ENCODE measurements at places on chromosomes 3 and 15.

DNA sequence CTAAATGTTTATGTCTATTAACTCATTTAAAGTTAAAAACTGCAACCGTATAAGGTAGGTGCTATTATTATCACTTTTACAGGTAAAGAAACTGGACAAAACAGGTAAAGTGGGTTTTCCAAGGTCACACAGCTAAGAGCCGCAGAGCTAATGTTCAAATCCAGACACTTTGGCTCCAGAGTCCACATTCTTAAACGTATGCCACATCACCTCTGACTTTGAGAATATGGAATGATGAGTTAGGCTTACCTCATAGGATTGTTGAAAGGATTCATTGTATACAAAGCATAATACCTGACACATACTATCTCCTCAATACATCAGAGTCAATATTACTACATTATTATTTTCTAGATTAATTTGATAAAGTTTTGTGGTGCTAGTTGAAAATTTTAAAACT, 240.9 kb upstream of the STT3B start:
- no peak for DNase-seq

- DNase-seq, result no peak
Measured at GRCh38 chr15:85000189-85000864, 18.7 kb downstream of the PDE8A start.

- no peak for DNase-seq
Measured at GRCh38 chr15:77430213-77430612, 9.5 kb downstream of the HMG20A start.

DNA sequence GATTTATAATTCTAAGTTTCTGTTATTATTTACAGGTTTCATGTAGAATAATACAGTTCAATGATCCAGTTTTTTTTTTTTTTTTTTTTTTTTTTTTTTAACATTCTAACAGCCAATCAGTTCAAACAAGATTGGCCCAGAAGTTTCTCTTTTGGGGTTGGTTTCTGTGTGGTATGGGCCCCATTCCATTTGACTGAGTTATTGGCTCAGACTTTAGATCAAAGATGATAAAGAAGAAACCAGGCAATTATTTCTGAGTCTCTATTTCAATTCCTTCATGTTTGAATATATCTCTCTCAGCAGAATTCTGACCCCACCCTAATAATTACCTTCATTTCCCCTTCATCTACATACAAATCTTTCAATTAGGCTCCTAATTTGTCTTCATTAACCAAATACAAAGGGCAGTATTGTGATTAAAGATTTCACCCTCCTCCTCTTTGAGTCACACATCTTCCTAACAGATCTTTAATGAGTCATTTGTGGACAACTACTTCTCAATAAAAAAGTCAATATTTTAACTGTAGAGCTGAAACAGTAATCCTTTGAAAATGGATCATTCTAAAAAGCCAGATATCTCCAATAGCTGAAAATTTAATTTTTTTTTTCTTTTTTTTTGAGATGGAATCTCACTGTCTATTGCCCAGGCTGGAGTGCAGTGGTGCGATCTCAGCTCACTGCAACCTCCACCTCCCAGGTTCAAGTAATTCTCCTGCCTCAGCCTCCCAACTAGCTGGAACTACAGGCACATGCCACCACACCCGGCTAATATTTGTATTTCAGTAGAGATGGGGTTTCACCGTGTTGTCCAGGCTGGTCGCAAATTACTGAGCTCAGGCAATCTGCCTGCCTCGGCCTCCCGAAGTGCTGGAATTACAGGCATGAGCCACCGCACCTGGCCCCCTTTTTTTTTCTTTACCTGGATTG, 878.8 kb downstream of the NAALADL2 start:
- peak; percentile 47 for DNase-seq

DNA sequence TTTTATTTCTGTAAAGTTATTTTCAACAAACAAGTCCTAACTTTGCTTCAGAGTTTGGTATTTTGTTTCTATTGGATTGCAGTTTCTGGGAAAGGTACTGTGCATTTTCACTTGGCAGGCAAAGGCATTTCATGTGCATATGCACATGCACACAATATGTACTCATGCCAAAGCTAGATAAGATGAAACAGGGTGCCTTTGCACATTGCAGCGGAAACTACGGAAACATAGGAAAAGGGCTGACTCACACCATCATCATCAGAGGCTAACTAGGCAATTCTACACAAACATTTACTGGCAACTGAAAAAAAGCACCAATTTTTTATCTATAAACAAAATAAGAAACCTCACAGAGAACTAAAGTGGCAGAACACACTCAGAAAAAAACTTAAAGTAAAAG, 550.6 kb upstream of the NECTIN3 start:
- no peak for DNase-seq

- no peak for DNase-seq
Measured at GRCh38 chr15:91839867-91840266, 13.6 kb upstream of the SLCO3A1 start.

GRCh38 chr15:65777053-65777452, 15.0 kb downstream of the DENND4A start:
- DNase-seq, result no peak

DNA sequence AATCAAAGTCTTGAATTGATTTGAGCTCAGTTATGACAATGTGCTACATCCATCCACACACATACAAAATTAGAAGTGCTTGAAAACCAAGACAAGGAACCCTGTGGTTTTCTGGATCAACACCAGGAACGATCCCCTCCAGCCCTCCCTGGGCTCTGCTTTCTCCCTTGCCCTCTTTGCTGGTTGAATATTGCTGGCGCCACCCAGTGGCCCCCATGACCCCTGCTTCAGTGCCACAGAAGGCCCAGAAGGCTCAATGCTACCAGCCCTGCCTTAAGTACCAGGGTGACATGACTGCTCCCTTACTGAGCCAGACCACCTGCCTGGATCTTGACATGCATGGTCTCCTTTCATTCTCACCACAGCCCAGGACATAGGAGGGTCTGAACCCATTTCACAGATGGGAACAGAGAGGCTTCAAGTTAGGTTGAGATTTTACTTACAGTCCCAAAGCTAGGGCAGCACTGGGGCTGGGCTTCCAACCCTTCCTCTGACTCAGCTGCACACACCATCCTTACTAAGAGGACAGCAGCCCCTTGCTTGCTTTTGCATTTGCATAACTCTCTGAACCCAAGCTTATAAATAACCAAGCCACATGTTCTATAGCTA, 15.0 kb downstream of the IL12A start:
- peak; percentile 67 for DNase-seq

- no peak for DNase-seq
Measured at GRCh38 chr3:72641684-72642083, 206.6 kb downstream of the SHQ1 start.

DNA sequence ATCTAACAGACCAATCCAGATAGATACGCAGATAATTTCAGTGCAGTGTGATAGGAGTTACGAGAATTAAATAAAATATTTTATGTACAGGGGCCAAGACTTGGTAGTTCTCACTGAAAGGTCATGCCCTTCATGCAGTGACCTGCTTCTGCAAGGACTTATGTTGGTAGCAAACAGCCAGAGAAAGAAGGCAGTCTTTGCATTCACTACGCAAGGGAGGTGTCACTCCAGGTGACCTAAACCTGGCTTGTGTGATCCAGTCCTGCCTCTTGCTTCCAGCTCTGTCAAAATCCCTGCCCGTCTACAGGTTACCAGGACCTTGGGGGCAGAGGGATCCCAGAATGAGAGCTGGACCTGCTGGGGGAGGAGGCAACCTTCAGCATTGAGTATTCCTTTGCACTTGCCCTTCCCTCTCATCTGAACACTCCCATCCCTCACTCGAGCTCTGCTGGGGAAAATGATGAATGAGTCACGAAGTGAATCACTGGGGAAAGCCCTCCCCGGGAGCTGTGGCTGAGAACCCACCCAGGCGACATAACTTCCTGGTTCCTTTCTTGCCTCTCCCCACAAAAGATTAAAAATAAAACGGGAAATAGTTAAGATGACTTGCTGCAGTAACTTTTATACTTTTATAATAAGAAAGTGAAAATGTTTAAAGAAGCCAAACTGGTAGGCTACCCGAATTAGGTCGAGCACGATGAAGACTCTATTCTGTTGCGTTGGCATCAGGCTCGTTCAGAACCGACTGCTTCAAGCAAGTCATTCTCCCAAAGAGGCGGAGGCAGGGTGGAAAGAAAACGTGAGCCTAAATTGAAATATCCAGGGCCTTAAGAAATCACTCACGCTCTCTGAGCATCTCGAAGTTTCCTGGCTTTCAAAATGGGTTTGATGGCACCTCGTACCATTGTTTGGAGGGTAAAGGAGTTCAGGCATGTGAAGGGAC, 216.1 kb downstream of the SLCO3A1 start:
- peak; percentile 76 for DNase-seq

- DNase-seq, result peak; percentile 73
Measured at GRCh38 chr15:73683777-73684580, at the start of gene CD276. Gene CD276 (plus strand): TSS chr15:73684383. CDS start chr15:73699640, 15,257 bp downstream.

DNA sequence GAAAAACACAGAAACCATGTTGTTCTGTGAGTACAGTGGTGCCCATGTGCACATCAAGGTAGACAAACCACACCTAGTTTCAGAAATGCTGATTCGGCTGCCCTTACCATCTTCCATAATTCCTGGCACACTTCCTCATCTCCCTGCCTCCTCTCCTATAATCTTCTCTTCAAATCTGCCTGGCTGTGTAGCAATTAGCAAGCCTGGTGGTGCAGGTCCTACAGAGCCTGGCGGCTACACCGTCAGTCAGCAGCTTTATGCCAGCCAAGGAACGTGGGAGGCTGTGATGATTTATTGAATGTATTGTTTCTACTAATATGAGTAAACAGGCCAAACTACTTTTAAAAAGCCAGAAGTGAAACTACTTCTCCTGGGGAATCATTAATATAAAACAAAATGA, 106.8 kb downstream of the SEMA6D start:
- no peak for DNase-seq

GRCh38 chr15:98881526-98882520, 125.8 kb downstream of the PGPEP1L start:
- DNase-seq, result peak; percentile 64

DNA sequence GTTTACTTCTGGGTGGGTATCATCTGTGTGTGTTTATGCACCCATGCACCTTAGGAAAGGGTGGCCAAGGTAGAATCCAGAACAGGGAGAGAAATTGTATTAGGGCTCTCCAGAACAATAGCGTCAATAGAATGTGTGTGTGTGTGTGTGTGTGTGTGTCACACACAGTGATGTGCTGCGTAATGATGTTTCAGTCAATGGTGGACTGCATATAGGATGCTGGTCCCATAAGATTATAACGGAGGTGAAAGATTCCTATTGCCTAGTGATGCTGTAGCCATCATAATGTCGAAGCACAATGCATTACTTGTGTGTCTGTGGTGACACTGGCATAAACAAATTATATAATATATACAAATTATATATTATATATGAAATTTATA, 69.3 kb upstream of the PRR23C start:
- DNase-seq, result no peak

DNA sequence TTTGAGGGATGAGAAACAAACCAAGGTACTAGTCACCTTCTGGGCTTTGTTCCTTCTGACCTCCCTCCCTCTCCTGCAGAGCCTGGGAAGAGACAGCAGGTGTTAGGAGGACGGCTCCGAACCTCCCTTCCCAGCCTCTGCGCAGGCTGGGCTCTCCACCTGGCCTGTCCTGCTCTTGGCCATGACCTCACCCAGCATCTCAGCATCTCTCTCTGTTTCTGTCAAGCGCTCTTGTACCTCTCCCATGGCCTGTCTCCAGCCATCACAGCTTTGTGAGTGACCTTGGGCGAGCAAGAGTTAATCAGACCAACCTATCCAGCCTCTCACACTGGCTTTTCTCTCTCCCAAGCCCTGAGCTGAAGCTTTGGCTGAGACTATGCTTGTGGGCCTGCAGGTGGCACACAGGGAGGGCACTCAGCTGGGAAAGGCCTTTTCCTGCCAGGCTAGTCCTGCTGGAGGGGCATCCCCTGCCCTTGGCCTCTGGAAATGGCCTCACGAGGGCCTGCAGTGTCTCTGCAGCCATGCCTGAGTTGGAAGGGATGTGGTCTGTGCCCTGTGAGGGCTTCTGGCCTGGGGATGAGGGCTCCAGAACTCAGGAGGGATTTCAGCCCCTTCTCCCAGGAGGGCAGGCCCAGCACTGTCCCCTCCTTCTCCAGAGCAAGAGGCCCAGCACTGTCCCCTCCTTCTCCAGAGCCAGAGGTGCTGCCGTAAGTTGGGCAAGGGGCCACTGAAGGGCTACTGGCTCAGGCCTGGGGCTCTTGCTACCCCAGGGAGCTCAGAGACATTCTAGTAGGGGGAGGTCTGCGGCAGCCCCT, 2.1 kb downstream of the CHST13 start:
- no peak for DNase-seq

- DNase-seq, result no peak
Measured at GRCh38 chr3:136835813-136836510, 17.0 kb downstream of the SLC35G2 start.

- no peak for DNase-seq
Measured at GRCh38 chr15:51185213-51186159, 90.8 kb upstream of the TNFAIP8L3 start.

- no peak for DNase-seq
Measured at GRCh38 chr3:147130461-147130860, 275.9 kb downstream of the ZIC4 start.

DNA sequence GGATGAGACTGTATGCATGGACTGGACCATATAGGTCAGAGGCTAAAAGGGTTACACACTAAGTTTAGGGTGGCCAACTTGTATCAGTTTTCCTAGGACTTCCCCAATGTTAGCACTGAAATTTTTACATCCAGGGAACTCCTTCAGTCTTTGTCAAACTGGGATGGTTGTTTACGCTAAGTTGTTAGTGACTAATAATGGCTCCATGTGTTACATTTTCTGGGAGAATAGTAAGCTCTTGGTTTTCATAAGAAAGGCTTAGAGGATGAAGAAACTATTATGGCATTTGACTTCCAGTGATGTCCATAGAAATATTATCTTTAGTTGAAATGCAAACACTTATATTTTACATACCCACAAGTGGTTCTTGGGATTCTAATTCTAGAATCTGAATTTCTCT, 57.9 kb upstream of the ST3GAL6 start:
- DNase-seq, result no peak

DNA sequence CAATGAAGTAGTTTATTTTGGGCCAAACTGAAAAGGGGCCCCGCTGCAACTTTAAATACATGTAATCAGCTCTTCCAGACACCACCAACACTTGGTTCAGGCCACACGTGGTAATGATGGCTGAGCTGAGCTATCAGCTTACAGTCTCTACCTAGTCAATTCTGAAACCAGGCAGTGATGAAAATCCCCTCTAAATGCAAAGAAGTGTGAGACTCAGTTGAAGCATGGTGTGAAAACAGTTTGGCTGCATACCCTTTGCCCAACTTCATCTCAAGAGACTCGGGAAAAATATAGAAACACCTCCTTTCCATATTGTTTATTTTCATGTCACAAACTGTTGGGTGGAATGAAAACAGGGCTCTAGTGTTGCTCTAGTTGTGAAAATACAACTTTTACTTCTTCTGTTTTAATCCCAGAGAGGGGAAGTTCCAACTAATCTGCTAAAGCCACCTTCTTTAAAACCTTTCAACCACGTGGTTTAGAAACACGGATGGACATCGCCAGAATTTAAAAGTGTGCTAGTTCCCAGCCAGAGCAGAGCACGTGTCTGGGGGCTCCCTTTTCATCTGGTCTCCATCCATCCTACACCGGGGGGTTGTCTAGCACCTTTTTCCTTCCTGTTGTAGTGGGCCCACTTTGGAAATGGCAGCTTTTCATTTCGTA, 229.1 kb downstream of the EPHB1 start:
- DNase-seq, result no peak

Data from HT-29 (cell line).